ENCODE measurements at places on chromosomes 7 and 10. TPM values are rescaled to one million over a fixed set of nuclear protein-coding genes. Genes with fewer than 3 reads are reported as not detected.

The AKR1C3 gene
- 170 TPM for total RNA-seq

The VPS37D gene
- total RNA-seq = 7.5 TPM

The LOXL4 gene
- total RNA-seq = 13.3 TPM

The EIF5AL1 gene
- 0.09 TPM for total RNA-seq

The MYO3A gene
- not detected for total RNA-seq

The PLEKHA1 gene
- 9.0 TPM for total RNA-seq

The HMX3 gene
- 0.16 TPM for total RNA-seq

The CAMK2B gene
- not detected for total RNA-seq

The GOLGA7B gene
- not detected for total RNA-seq

The CDC14C gene
- total RNA-seq = 0.09 TPM

The FFAR4 gene
- not detected for total RNA-seq

The NPY gene
- not detected for total RNA-seq
